Inflammatory macrophage (primary cell): ENCODE measurements at places on chromosomes 11 and 22.

DNA sequence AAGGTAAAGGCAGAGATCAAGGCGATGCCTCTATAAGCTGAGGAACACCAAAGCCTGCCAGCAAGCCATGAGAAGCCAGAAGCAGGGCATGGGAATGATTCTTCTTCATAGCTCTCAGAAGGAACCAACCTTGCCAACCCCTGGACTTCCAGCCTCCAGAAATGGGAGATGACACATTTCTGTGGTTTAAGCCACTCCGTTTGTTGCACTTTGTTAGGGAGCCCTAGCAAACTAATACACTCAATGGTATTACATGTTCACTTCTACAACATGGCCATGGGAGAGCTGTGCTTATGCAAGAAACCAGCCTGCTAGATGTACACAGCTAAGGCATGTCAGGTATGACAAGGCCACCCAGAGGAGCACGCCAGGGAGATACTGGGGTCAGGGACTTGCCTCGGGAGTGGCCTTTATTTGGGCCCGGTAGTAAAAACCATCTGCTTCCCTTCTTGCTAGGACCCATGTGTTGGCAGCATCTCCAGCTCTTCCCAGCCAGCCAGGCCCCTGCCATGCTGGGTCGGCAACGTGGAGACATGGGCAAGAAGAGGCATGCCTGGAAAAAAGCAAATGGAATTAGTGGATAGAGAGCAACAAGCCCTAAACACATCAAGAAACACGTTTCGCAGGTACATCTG lies 3.6 kb downstream of the C11orf16 start:
- no peak for DNase-seq

GRCh38 chr22:46090631-46091201 lies 59.6 kb upstream of the PPARA start:
- DNase-seq = no peak

DNA sequence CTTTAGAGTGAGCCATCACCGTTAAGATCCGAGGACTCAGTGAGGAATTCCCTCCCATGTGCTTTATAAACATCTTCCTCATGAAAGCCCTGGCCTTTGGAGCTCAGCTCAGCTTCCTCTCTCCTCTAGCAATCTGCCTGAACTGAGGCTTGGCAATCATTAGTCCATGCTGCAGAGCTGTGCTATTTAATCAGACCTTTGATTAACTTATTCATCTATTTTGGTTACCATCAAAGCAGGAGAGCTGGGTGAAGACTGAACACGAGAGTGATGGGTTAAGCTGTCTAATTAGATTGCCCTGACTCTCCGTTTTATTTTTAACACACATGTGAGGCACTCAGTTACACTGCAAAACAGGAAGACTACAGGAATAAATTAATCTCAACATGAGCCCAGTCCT lies 351.3 kb downstream of the LARGE1 start:
- DNase-seq = no peak

DNA sequence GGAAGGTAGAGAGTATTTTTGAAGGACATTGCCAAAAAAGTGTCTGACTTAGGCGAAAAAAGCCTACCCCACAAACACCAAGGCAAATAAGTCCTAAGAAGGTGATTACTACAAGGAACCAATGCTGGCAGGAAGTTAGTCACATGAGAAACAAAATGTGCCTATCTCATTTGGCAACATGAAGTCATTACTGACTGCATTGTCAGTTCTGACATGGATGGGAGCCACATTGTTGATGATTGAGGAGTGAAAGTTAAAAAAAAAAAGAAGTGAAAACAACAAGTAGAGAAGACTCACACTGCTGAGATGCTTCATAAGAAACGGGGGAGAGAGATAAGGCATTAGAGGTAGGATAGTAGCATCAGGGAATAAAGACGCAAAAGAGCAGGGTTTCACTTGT lies 141.5 kb upstream of the FAT3 start:
- DNase-seq = no peak
